Stimulated activated CD4-positive, alpha-beta T cell treated with anti-CD3 and anti-CD28 coated beads, Interleukin-15, amount 100 ng/mL, for 48 hours (primary cell): ENCODE measurements at places on chromosomes 2 and 18.

DNA sequence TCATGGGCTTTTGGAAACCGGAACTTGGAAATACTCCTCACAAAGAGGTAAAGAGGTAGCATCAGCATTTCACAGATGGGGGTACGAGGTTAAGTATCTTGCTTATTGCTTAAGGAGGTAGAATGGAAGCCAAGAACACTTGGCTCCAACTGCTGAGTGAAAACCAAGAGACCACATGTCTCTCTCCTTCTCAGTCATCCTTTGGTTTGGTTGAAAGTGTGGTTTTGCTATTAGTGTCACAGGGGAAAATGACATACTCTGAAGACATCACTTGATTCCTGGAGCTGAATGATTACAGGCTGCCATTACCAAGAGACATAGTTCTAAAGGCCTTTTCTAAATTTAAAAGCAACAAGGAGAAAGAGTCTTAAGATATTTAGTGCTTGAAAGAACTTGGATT lies 41.5 kb downstream of the ANTXR1 start:
- DNase-seq, result no peak

DNA sequence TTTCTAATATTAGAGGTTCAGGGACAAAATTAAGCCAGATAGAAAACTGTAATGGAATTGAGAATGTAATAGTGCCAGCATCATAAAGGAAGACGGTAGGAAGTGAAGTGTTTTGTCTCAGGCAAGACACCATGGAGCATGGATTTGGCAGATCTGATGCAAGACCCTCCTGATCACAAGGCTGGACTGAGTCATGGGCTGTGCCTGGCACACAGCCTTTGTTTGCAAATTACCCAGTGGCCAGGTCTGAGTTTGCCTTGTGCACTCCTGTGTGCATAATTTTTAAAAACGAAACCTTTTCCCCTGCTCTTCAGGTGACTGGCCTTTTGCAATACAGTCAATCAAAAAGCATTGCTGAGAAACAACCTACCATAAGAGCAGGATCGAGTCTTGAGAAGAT lies 2.0 kb upstream of the UPP2 start:
- no peak for DNase-seq

GRCh38 chr18:36798738-36799473 lies 29.9 kb downstream of the TPGS2 start:
- DNase-seq, result no peak

- no peak for DNase-seq
Measured at GRCh38 chr2:48183991-48184390, 277.7 kb upstream of the FBXO11 start.

GRCh38 chr2:127015106-127015910 lies 91.6 kb downstream of the BIN1 start:
- DNase-seq, result no peak

DNA sequence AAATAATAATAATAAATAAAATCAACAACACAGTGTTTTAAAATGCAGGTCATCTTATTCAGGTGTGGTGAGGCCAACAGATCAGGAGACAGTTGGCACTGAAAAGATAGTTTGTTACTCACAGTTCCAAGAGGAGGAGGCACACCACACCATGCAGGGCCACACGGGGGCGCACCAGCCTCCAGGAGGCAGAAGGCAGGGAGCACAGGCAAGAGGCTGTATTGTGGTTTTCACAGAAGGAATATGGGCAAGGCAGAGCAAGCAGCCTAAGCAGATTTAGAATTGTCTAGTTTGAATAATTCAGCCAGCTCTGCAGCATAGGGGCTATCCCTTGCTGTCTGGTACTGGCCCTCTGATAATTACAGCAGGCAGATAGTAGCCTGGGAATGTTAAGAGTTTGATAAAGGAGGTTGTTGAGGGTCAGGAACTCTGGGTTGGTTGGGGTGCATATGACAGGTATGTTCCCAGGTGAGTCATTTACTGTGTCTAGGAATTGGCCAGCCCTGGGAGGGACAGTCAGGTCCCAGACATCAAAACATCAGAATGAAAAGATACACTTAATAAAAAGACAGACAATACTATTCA lies 31.3 kb downstream of the KIAA2012 start:
- peak; percentile 59 for DNase-seq

DNA sequence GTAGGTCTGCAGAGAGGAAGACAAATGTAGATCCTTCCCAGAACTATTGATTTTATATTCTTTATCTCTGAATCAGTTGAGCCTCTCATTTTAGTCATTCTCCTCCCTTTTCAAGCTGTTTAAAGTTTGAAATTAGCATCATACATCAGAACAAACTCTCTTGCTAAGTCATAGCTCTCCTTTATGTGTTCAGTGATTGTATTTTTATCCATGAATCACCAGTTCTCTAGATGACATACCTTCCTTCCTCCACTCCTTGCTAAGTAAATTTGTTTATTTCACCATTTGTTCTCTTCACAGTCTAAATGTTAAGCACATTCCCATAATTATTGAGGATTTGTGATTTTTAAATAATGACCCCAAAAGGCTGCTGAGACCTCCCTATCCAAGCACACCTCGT lies 63.5 kb upstream of the RAPGEF4 start:
- no peak for DNase-seq

DNA sequence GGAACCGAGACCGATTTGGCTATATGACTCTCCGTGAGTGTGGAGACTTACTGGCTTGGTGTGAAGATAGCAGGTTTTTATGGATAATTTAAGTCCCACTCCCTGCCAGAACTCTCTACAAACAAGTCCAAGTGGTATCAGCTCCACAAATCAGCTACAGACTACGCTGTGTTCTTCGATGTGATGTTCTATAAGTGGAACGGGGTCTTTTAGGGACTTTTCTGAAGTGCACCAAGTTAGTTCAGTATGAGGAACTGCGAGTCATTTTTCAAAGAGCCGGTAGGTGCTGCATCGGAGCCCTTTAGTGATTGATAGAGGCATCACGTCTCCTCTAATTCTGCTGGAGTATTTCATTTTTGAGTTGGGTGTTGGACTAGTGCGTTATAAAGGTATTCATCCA lies 107.1 kb downstream of the TSHZ1 start:
- no peak for DNase-seq

DNA sequence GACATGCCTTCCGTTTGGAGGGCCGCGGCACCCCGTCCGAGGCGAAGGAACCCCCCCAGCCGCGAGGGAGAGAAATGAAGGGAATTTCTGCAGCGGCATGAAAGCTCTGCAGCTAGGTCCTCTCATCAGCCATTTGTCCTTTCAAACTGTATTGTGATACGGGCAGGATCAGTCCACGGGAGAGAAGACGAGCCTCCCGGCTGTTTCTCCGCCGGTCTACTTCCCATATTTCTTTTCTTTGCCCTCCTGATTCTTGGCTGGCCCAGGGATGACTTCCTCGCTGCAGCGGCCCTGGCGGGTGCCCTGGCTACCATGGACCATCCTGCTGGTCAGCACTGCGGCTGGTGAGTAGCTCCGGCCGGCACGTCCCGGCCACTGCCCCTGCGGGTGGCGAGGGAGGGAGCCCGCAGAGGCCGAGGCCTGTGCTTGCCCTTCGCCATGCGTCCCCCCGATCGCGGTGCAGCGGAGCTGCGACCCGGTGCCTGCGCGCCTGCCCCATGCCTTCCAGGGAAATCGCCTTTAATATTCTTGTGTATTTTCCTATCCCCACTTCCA lies 1.2 kb downstream of the BMPR2 start:
- no peak for DNase-seq

DNA sequence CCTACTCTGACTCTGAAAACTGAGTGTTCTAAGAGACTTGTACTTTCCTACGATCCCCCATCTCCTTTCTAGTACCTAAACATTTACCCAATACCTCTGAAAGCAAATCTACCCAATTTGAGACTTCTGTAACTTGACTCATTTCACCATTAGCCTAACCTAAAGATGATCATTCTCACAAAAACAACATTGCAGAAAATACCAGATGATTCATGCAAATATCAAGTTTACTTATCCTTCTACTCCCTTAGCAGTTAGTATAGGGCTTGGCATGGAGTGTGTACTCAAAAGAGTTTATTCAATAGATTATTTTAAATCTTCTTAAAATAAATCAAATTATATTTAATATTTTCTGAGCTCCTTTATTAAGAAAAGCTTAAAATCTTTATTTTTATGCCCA lies 89.6 kb downstream of the NR4A2 start:
- no peak for DNase-seq

GRCh38 chr2:18771212-18771611 lies 181.8 kb upstream of the NT5C1B start:
- no peak for DNase-seq

DNA sequence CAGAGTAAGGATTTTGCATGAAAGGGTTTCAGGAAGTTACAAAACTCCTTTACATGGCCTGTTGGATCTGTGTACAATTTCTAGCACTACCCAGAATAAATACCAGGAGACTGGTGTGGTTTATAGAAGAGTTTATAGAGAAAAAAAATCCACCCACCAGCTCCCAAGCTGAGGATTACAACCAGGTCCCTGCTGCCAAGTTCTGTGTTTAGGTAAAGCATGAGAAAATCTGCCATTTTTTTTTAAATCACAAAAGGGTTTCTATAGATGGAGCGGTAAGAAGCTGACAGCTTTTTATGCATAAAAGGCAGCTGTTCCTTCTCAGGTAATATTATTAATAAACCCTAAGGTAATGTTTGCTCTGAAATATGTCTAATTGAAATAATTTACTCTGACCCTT lies 545.4 kb upstream of the ZEB2 start:
- DNase-seq, result no peak

GRCh38 chr2:219644801-219645480 lies 17.5 kb downstream of the SLC4A3 start:
- DNase-seq, result no peak

- peak; percentile 25 for DNase-seq
Measured at GRCh38 chr2:23940718-23941620, 706 bp downstream of the UBXN2A start.

- DNase-seq, result no peak
Measured at GRCh38 chr2:219388907-219389156, 1.1 kb upstream of the DNPEP start.

DNA sequence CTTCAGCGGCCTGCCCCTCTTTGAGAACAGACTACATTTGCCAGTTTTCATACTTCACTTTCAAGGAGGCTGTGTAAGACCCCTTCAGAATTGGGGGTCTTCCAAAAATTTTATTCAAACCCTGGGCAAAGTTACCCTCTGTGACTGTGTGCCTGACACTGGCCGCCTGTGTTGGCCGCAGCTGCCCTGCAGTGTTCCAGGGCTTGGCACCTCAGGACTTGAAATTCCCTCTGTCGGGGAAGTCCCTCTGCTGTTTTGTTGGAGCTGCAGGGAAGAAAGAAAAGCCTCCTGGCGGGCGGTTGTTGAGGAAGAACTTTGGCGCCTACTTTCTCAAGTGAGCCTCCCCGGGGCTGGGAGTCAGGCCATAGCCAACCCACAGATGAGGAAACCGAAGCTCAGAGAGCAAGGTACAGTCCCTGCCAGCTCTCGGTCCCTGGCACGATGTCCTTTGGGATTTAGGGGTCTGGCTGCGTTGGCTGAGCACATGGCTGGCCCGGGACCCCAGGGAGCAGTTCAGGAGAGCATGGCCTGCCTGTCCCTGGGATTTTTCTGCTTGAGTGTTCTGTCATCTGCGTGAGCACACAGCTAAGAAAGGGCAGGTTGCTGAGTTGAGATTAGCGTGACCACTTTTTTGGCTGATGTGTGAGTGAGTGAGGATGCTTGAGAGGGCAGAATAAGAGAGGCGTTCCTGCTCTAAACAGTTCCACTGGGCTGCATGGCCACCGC lies 17.9 kb upstream of the ASB1 start:
- DNase-seq, result no peak

DNA sequence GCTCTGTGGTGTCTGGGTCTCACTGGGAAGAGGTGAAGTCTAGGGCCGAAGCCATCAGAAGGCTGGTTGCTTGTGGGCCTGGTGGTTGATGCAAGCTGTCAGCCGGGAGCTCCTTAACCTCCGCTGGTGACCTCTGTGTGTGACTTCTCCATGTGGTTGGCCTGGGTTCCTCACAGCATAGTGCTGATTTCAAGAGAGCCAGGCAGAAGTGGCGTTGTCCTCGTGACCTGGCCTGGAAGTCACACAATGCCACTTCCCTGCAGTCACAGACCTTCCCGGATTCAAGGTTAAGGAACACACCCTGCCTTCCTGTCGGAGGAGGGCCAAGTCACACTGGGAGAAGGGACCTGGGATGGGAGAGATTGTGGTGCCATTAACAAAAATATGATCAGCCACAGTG lies 303.7 kb upstream of the HS6ST1 start:
- no peak for DNase-seq

- no peak for DNase-seq
Measured at GRCh38 chr2:152394326-152394725, 59.4 kb downstream of the FMNL2 start.

GRCh38 chr2:8605351-8606065 lies 76.3 kb upstream of the ID2 start:
- DNase-seq, result no peak

- DNase-seq, result no peak
Measured at GRCh38 chr2:160426604-160427003, 67.0 kb downstream of the RBMS1 start.

- DNase-seq, result no peak
Measured at GRCh38 chr18:56089612-56090258, 501.7 kb upstream of the TCF4 start.

DNA sequence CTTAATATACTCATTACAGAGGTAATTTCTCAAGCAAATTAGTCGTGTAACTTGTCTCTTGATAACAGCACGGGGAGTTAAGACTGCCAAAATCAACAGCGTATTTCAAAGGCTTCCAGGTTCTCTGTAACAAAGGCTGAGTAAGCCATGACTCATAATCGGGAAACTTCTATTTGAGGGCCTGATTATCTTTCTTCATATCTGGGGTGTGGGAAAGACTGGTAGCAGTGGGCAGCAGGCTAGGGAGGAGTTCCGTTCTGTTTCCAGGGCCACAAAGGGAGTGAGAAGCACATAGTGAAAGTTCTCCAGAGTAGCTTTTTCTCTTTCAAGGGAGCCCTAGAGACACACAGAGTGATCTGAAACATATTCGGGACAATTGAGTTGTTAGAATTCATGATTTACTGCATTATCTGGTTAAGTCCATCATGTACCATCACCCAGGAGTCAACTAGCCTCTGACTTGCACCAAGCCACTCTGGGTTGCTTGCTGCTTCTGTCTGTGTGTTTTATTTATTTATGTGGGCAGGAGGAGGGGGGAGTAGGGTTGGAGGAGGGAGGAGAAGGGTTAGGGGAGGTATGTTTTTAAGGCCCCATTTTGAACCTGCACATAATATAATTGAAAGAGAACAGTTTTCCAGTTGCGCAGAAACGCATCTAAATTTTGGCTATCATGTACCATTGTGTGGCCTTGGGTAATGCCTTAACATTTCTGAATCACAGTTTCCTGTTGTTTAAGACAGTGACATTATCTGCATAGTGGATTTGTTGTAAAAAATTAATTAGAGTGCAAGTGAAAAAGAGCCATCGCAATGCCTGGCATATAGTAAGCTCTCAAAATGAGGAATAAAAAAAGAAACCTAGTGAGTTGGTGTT lies 80.5 kb upstream of the ITPRID2 start:
- no peak for DNase-seq

- DNase-seq, result no peak
Measured at GRCh38 chr2:168848225-168848624, 42.0 kb downstream of the SPC25 start.

DNA sequence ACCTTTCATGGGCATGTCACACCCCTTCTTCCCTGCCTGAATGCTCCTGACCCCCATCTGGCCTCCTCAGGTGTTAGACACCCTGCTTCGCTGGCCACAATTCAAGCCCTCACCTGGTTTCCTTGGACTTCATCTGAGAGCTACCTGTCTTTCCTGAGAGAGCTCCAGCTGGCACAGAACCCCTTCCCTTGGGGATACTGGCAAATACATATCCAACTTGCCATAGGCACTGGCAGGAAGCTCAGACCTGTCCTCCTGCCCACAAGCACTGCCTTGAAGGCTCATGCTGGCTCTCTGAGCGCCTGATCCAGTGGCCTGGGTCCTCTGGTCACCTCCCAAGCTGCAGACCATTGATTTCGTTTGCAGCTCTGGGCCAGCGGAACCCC lies 74.1 kb upstream of the MAP4K3 start:
- no peak for DNase-seq
